ENCODE measurements at places on chromosomes 16 and 17. TPM values are rescaled to one million over a fixed set of nuclear protein-coding genes. Genes with fewer than 3 reads are reported as not detected.

DNA sequence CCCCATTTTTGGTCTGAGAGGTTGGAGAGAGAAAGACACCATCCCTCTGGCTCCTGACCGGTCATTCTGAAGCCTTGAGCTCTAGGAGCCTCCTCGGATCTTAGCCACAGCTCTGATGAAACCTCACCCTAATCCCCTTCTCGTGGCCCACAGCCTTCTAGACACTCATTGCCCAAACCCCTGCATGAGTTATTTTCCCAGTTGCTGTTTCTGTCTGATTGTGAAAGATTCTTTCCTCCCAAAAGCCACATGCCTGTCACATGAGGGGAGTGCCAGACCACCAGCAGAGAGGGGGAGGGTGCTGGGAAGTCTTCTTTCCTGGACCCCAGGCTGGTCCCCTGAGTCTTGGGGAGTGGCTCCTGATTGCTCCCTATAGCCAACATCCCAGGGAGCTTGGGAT, 17.6 kb upstream of the ABR start:
- H3K4me1 ChIP-seq, result peaks cover 66% of the 10 kb centered on the region
- peak overlapping the region; percentile 70 for H3K4me3 ChIP-seq
- H3K27ac ChIP-seq, result peak overlapping the region; percentile 94
- DNase-seq, result no peak

RPL27 gene
- total RNA-seq, result 1,039 TPM

DNA sequence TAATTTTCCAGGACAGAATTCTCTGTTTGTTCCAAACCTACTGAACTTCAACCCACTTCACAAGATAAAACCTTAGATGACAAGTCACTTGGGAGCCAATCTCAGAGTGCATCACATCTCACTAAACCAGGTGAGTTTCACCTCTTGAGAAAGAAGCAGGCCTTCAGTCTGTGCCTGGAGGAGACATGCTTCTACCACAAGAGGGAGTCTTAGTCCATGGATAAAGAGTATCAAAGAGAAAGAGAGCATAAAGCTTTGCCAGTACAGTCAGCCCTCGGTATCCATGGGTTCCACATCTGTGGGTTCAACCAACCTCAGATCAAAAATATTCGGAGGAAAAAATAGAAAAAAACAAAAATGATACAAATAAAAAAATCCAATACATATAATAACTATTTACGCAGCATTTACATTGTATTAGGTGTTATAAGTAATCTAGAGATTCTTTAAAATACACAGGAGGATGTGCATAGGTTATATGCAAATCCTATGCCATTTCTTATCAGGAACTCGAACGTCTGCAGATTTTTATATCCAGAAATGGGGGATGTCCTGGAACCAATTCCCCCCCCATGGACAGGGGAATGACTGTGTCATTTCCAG, 37.7 kb downstream of the DUSP14 start:
- no peak for DNase-seq
- peaks cover 31% of the 10 kb centered on the region for H3K36me3 ChIP-seq
- no peak overlapping the region for H3K27ac ChIP-seq
- H3K4me1 ChIP-seq, result peaks cover 12% of the 10 kb centered on the region
- no peaks in the 10 kb centered on the region for H3K27me3 ChIP-seq

DNA sequence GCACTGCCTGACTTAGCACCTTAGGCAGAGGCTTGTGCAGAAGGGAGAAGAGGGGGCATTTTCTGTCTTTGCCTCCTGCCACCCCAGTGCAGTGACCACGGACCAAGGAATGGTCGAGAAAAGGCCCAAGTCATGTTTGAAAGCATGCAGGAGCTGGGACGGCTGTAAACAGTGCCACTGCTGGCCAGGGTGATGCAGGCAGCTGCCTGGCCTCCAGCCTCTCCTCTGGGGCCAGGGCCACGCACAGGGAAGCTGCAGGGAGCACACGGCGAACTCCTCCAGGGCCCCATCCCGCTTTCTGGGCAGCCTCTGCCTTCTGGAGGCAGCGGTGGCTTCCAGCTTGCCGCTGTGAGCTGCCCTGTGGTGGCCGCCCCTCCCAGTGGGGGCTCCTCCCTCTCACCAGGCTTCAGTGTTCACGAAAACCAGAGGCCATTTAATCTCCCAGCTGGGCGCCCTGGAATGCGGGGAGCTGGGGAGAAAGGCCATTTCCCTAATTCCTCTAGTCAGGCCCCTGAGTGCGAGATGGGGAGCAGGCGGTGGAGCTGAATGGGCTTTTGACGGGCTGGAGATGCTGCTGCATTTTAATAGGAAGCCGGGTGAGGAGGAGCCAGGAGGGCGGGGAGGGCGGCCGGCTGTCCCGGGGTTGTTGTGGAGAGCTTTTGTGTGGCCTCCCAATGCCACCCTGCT, 28.7 kb upstream of the DNAI2 start:
- no peak for DNase-seq
- H3K4me3 ChIP-seq, result no peak overlapping the region
- H3K4me1 ChIP-seq, result peaks cover 4% of the 10 kb centered on the region
- peaks cover 2% of the 10 kb centered on the region for H3K36me3 ChIP-seq

DNA sequence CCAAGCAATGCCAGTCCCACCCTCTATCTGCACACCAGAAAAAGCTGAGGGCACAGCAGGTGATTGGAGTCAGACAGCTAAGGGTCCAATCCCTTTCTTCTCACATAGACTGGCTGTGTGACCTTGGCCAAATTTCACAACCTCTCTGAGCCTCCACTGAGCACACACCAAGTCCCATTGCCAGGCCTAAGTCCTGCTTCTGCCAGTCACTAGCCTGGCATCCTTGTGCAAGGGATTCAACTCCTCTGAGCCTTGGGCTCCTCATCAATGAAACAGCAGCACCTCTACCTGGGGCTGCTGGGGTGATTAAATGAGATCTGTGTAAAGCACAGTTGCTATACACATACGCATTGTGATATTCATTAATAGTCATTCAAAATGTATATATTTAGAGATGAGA, 15.5 kb upstream of the TLCD3B start:
- DNase-seq, result no peak
- no peak overlapping the region for H3K27ac ChIP-seq
- no peak overlapping the region for H3K4me3 ChIP-seq
- H3K36me3 ChIP-seq, result peaks cover 9% of the 10 kb centered on the region

Data from activated naive CD8-positive, alpha-beta T cell treated with anti-CD3 and anti-CD28 coated beads, Interleukin-2, amount 10 ng/mL, durations not matched to agents 7 days and 5 days (primary cell).